ENCODE measurements at places on chromosomes 1 and 21.
A peak's percentile ranks its signal among the peaks of the same experiment; 100 is the strongest.

GRCh38 chr21:18248171-18248570 lies 3.5 kb downstream of the CHODL start:
- DNase-seq, result no peak

GRCh38 chr1:29953961-29954360 lies 717.6 kb downstream of the PTPRU start:
- no peak for DNase-seq

DNA sequence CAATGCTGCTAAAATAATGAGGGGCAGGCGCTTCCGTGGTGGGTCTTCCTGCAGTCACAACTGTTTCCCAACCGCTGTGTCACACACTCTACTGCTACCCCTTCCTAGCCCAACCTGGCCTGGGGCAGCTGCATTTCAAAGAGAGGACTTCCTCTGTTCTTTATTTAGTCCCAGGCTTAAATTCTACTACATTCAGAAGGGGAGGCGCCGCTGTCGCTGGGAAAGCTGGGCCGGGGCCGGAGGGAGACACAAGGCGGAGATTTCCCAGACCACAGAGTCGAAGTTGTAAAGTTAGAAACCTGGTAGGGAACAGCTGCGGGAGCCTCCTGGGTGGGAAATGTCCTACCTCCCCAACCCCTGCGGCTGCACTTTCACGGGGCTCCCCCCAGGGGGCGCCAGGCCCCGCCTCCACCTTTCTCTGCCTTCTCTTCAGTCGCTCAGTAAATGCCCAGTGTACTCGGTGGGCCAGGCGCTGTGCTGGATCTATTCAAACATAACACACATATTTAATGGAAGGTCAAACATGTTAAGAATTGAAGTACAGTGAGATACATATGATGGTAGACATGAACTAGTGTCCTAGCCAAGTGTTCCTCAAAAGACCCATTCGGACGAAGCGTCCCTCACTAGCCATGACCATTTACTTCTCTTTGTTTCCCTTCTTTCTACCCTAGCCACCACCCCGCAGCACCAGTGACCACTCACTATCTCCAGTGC lies 23.1 kb downstream of the DYRK3 start:
- no peak for DNase-seq

- DNase-seq, result no peak
These were observed 45.5 kb upstream of the ATP5PO start for GRCh38 chr21:33961061-33961460.

- no peak for DNase-seq
These were observed 166.5 kb downstream of the RRAGC start for GRCh38 chr1:38693031-38693430.

DNA sequence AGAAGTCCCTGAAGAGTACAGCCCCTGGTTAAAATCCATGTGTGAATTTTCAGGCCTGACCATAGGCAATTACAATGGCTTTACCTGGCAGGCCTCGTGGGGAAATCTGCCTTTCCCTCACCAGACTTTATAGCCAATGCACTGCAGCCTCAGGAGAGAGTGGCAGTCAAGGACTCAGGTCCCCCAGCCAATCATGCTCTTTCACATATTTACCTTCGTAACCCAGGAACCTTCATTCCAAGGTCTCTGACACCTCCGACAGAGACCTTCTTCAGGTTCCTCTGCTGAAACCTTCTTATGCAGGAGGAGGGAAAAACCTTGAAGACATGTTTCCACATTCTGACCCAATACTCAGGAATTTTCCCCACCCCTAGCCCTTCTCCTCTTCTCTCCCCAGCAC lies 118.9 kb downstream of the FASLG start:
- DNase-seq, result no peak

GRCh38 chr1:50109647-50110075 lies 941 bp downstream of the ELAVL4 start:
- DNase-seq, result peak; percentile 14

Data from NCI-H446 (cell line).